WTC11 (cell line): ENCODE measurements at places on chromosomes 12 and 14. TPM values are rescaled to one million over a fixed set of nuclear protein-coding genes. Genes with fewer than 3 reads are reported as not detected.

The KRT4 gene
- not detected in 3 replicates for total RNA-seq

The ADIPOR2 gene
- 36.0 to 39.2 TPM (median 38.4 TPM) in 3 replicates for total RNA-seq

The CD27 gene
- 0.23 to 0.34 TPM (median 0.28 TPM) in 3 replicates for total RNA-seq

The ZNF10 gene
- 10.1 to 11.7 TPM (median 10.5 TPM) in 3 replicates for total RNA-seq

The APOLD1 gene
- 0.44 to 1.1 TPM (median 0.62 TPM) in 3 replicates for total RNA-seq

The TAS2R8 gene
- total RNA-seq: not detected in 3 replicates

The TMPRSS12 gene
- not detected in 3 replicates for total RNA-seq

GRCh38 chr12:102421802-102422583, 58.4 kb downstream of the IGF1 start:
- no peaks in the 10 kb centered on the region for H3K27me3 ChIP-seq
- no peak overlapping the region for H3K4me3 ChIP-seq
- peaks cover 10% of the 10 kb centered on the region for H3K4me1 ChIP-seq
- H3K27ac ChIP-seq: no peak overlapping the region
- DNase-seq: no peak
- H3K36me3 ChIP-seq: no peaks in the 10 kb centered on the region

- peaks cover 15% of the 10 kb centered on the region for H3K27me3 ChIP-seq
- H3K4me1 ChIP-seq: peaks cover 81% of the 10 kb centered on the region
- DNase-seq: no peak
- no peak overlapping the region for H3K4me3 ChIP-seq
Observed at GRCh38 chr12:54388237-54389133, 4.0 kb upstream of the ZNF385A start.

DNA sequence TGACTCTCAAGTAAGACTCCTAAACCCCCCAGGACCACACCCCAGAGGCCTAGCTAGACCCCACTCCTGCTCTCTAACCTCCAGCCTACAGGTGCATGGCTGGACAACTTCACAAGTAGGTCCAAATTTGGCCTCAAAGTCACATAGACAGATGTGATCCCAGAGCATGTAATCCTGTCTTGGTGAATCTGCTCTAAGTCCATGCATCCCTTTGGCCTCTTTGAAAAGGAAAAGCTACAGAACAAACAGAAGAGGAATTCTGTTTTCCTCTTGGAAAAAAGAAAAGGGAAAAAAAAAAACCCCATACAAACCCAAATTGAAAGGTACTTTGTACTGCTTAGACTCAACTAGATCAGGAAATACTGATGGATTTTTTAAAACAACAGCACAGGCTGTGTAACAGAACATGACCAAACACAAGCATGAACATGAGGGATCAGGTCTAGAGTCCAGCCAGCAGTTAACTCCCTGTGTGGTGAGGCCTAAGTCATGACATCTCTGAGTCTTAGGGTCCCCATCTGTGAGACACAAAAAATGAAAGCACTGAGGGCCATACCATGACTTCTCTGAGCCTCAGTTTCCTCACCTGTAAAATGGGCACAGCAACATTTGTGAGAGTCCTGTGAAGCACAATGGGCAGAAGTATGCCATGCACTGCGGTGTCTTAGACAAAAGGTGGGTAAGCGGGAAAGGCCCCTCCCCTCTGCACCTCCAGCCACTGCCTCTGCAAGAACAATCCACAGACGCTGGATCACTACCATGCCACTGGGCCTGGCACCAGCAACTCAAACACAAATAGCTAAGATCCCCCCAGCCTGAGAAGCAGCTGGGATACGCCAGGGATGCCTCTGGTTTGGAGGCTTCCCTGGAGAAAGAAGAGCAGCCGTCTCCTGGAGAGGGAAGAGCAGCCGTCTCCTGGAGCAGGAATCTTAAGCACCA, 9.9 kb downstream of the PITPNM2 start:
- H3K4me3 ChIP-seq: no peak overlapping the region
- H3K27ac ChIP-seq: no peak overlapping the region; the same call in 1 of the 2 replicates
- no peak for DNase-seq
- peaks cover 3% of the 10 kb centered on the region; the same call in 1 of the 2 replicates for H3K27me3 ChIP-seq
- peaks cover 36% of the 10 kb centered on the region for H3K4me1 ChIP-seq
- peaks cover 2% of the 10 kb centered on the region for H3K36me3 ChIP-seq

DNA sequence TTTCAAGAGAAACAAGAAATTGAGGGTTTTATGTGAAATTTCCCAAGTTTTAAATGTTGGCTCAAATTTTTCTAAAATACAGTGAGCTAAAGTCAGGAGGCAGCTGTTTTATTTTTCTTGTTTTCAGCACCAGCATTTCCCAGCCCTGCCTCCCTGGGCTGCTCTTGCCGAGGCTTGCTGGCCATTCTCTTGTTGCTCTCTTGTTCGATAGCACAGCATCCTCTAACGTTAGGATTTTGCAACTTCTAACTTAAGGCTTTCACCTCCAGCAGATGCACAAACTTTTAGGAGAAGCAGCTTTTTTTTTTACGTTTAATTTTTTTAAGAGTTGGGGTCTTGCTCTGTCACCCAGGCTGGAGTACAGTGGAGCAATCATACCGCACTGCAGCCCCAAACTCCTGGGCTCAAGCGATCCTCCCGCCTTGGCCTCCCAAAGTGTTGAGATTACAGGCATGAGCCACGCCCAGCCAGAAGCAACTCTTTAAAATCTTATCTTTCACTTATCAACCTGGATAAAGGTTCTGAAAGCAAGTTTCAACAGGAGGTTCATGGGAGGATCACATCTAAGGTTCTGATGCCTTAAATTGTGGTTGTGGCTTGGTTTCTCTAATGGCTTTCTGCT, 40.2 kb downstream of the B4GALNT3 start:
- H3K4me3 ChIP-seq: no peak overlapping the region
- peaks cover 25% of the 10 kb centered on the region for H3K4me1 ChIP-seq
- DNase-seq: no peak
- H3K36me3 ChIP-seq: no peaks in the 10 kb centered on the region
- H3K27ac ChIP-seq: no peak overlapping the region

GRCh38 chr14:57982804-57983634, 117.1 kb upstream of the SLC35F4 start:
- H3K4me1 ChIP-seq: peaks cover 21% of the 10 kb centered on the region
- peak; percentile 22 for DNase-seq
- H3K27me3 ChIP-seq: no peaks in the 10 kb centered on the region
- H3K36me3 ChIP-seq: no peaks in the 10 kb centered on the region

- H3K36me3 ChIP-seq: no peaks in the 10 kb centered on the region
- DNase-seq: no peak
- H3K4me3 ChIP-seq: no peak overlapping the region
Observed at GRCh38 chr12:88362439-88362838, 217.8 kb downstream of the KITLG start.

DNA sequence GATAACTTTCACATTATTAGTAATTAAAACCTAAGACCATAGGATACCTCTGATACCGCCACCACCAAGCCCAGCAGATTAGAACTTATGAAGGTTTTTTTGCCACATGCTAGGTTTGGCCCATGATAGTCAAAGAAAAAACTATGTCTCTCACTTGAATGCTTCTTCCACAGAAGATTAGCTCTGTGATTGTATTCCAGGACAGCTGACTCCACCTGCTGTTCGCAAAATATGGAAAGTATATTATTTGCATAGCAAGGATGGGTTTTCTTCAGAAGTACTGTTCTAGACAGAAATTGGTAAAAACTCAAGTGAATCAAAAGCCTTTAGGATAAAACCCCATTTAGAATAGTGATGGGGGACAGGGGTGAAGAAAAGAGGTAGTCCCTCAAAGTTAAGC, 42.2 kb downstream of the PPFIBP1 start:
- no peaks in the 10 kb centered on the region for H3K36me3 ChIP-seq
- peaks cover 20% of the 10 kb centered on the region for H3K4me1 ChIP-seq
- H3K27me3 ChIP-seq: no peaks in the 10 kb centered on the region
- no peak overlapping the region for H3K4me3 ChIP-seq
- no peak for DNase-seq
- no peak overlapping the region for H3K27ac ChIP-seq

GRCh38 chr12:5965950-5966383, 20.9 kb upstream of the ANO2 start:
- no peak overlapping the region for H3K27ac ChIP-seq
- no peaks in the 10 kb centered on the region for H3K36me3 ChIP-seq
- H3K27me3 ChIP-seq: peaks cover 5% of the 10 kb centered on the region; the same call in 1 of the 2 replicates
- H3K4me1 ChIP-seq: peaks cover 38% of the 10 kb centered on the region

DNA sequence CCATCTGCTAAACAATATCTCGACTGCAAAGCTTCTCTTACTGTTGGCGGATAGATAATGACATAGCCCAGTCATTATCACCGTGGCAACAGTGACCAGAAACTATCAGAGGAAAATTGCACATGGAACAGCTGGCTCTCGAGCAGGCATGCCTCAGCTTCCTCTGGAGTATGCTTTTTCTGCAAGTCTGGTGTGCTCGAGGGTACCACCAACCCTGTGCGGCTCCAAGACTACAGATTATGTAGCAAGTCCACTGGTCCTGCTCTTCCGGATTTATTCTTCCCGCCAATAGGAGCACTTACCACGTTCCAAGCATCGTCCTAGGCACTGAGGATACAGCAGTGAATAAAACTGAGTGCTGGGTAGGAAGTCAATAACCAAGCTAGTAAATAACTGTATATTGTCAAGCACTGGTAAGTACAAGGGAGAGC, 1.4 kb upstream of the GLRX5 start:
- peaks cover 44% of the 10 kb centered on the region for H3K4me1 ChIP-seq
- no peaks in the 10 kb centered on the region for H3K27me3 ChIP-seq
- peaks cover 23% of the 10 kb centered on the region for H3K36me3 ChIP-seq
- H3K4me3 ChIP-seq: peak overlapping the region; percentile 93
- no peak for DNase-seq
- H3K27ac ChIP-seq: no peak overlapping the region; the same call in 1 of the 2 replicates

DNA sequence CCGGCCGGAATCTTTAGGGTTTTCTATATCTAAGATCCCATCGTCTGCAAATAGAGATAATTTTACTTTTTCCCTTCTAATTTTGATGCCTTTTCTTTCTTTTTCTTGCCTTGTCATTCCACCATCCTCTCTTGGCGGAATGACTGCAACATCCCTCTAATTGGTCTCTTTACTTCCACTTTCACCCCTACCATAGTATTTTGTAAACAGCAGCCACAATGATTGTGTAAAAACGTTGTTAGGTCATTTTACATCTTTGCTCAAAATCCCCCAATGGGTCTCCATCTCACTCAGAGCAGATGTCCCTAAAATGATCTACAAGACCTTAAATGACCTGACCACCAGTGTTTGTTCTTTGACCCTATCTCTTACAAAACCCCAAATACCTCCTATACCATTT, 80.0 kb upstream of the STAC3 start:
- peaks cover 5% of the 10 kb centered on the region for H3K36me3 ChIP-seq
- H3K4me1 ChIP-seq: no peaks in the 10 kb centered on the region
- DNase-seq: no peak
- peak overlapping the region; percentile 21; the same call in 1 of the 2 replicates for H3K27ac ChIP-seq
- no peaks in the 10 kb centered on the region for H3K27me3 ChIP-seq

DNA sequence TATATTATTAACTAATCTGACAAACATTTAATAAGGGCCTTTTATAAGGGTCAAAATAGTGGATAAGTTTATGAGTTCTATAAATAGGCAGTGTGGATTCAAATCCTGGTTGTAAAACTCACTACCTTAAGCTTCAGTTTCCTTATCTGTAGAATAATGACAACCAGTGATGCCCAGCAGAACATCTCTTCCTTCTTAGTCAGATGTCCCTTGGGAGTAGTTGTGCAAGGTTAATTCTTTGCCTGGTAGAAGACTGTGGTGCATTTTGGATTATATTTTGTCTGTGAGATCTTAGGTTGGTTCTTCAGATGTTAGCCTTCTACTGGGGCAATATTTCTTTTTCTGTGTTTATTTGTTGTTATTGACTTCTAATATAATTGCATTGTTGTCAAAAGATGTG, 59.5 kb downstream of the ARID2 start:
- H3K4me3 ChIP-seq: no peak overlapping the region
- H3K4me1 ChIP-seq: no peaks in the 10 kb centered on the region
- no peaks in the 10 kb centered on the region for H3K36me3 ChIP-seq

DNA sequence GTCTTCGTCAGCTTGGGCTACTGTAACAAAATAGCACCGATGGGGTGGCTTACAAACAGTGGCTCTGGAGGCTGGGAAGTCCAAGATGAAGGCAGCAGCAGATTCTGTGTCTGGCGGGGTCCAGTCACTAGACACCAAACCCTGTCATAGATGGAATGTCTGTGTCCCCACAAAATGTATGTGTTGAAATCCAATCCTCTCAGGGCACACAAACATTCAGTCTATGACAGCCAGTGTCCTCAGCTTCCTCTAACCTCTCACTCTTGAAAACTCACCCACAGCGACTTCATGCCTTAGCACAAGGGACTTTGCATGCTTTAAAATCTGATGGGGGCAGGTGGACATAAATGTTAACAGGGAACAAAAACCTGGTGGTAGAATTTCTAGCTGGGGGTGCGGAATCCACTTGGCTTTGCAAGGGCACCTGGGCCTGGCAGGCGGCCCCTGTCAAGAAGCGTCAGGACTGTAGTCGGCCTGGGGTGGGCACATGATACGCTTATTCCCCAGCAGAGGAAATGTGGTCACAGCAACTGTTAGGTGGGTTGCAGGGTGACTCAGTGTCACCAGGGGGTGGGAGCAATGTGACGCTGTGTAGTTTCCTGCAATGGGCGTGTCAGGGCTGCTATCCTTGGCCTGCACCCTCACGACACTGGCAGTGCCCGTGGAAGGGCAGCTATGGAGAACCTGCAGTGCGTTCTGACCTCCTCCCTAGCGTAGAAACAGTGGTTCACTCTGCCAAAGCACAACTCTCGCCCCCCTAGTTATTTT, 17.7 kb downstream of the RIN3 start:
- H3K4me3 ChIP-seq: no peak overlapping the region
- H3K36me3 ChIP-seq: no peaks in the 10 kb centered on the region
- no peak for DNase-seq
- no peaks in the 10 kb centered on the region for H3K27me3 ChIP-seq

- H3K36me3 ChIP-seq: no peaks in the 10 kb centered on the region
- no peaks in the 10 kb centered on the region for H3K27me3 ChIP-seq
Observed at GRCh38 chr12:96434107-96434506, 33.9 kb upstream of the CDK17 start.

GRCh38 chr12:15899282-15899870, 11.8 kb upstream of the DERA start:
- peaks cover 61% of the 10 kb centered on the region for H3K36me3 ChIP-seq
- H3K4me3 ChIP-seq: no peak overlapping the region
- H3K4me1 ChIP-seq: no peaks in the 10 kb centered on the region
